Natural killer cell treated with Interleukin-12 subunit alpha and Interleukin-12 subunit beta and Interleukin-15 and Interleukin-18, amount 100 ng/mL, for 72 hours (primary cell): ENCODE measurements at places on chromosomes 1 and 21.

- H3K27ac ChIP-seq, result no peak overlapping the region
- DNase-seq, result no peak
- no peak overlapping the region for H3K4me3 ChIP-seq
- no peaks in the 10 kb centered on the region for H3K36me3 ChIP-seq
Measured at GRCh38 chr1:36622741-36623648, 140.3 kb upstream of the CSF3R start.

GRCh38 chr1:53637511-53638359, 101.2 kb downstream of the GLIS1 start:
- no peak for DNase-seq
- H3K36me3 ChIP-seq, result no peaks in the 10 kb centered on the region
- no peak overlapping the region for H3K27ac ChIP-seq

DNA sequence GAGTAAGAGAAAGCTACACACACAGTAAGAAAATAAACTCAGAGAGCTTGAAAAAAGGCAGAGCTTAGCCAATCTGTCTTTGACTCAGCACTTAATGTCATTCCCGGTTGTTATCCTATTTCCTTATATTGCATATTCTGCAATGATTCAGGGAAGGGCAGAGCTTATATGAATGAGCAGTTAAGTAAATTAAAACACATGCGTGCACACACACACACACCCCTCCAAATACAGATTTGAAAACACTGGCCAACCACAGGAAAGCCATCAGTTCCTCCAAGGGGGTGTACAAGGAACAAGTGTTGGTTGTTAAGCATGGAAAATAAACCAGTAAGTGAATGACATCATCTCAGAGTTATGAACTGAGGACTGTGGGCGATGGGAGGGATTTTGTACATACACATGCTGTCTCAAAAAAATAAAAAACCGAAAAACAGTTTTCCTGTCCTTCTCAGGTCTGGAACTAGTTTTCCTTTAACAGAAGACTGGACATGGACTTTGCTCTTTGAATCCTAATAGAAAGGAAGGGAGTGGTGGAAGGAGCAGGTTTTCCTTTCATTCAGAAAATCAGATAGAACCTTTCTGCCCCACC, 1.0 kb downstream of the IQGAP3 start:
- H3K27me3 ChIP-seq, result peaks cover 24% of the 10 kb centered on the region
- no peaks in the 10 kb centered on the region for H3K36me3 ChIP-seq
- H3K4me1 ChIP-seq, result peaks cover 10% of the 10 kb centered on the region

GRCh38 chr1:21547876-21548275, 38.7 kb downstream of the ALPL start:
- H3K4me3 ChIP-seq, result no peak overlapping the region
- DNase-seq, result no peak
- H3K4me1 ChIP-seq, result peaks cover 6% of the 10 kb centered on the region
- H3K27ac ChIP-seq, result no peak overlapping the region
- no peaks in the 10 kb centered on the region for H3K36me3 ChIP-seq
- H3K27me3 ChIP-seq, result peaks cover 9% of the 10 kb centered on the region

- H3K4me1 ChIP-seq, result no peaks in the 10 kb centered on the region
- H3K36me3 ChIP-seq, result peaks cover 6% of the 10 kb centered on the region
- H3K27me3 ChIP-seq, result peaks cover 21% of the 10 kb centered on the region
- H3K27ac ChIP-seq, result no peak overlapping the region
Measured at GRCh38 chr21:45049714-45050344, 24.6 kb upstream of the ADARB1 start.

GRCh38 chr1:86887479-86888162, 26.3 kb downstream of the SELENOF start:
- peaks cover 8% of the 10 kb centered on the region for H3K4me1 ChIP-seq
- no peaks in the 10 kb centered on the region for H3K36me3 ChIP-seq
- no peak overlapping the region for H3K27ac ChIP-seq
- no peak overlapping the region for H3K4me3 ChIP-seq
- no peak for DNase-seq

GRCh38 chr1:942411-942821, 16.6 kb downstream of the NOC2L start:
- H3K4me3 ChIP-seq, result no peak overlapping the region
- DNase-seq, result no peak
- no peaks in the 10 kb centered on the region for H3K27me3 ChIP-seq
- H3K4me1 ChIP-seq, result peaks cover 2% of the 10 kb centered on the region

DNA sequence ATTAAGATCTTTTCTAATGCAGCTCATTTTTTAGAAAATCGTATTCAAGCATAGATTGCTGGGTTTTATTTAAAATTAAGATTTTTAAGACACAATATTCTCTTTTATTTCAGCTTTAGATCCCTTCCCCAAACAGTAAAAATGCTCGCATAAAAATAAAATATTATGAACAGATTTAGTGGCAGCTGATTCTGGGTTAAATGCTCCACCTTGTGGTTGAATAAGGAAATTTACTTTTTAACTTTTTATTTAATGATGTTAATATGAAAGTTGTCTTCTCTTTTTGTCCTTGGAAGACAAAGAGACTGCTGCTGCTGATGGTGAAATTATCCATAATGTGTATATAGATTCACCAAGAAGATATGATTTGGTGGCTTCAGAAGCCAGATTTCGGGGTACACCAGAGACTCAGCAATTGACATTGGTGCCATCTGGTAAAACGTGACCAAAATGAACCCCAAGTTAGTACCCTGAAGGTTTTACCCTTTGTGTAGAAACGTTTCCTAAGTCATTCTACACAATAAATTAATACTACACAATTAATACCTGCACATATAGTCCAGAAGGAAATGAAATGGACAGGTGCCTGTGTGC, 128.0 kb downstream of the ADAMTS1 start:
- DNase-seq, result no peak
- no peaks in the 10 kb centered on the region for H3K36me3 ChIP-seq
- H3K27ac ChIP-seq, result no peak overlapping the region
